Brain microvascular endothelial cell (primary cell): ENCODE measurements at places on chromosomes 12 and 14.

DNA sequence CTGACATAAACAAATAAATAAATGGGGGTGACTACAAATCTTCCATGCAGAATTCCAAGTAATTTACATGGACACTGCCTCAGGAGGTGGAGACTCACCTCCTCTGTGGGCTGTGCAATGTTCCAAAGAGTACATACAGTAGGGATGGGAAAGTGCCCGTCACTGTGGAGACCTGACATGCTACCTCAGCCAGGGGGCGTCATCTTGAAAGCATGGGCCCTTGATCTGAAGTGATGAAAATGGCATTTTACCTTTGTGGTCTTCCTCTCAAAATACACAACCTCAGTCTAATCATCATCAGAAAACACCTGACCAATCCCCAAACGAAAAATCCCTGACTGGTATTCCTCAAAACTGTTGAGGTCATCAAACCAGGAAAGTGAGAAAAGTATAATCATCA, 48.4 kb downstream of the ANAPC7 start:
- peak; percentile 16 for DNase-seq

DNA sequence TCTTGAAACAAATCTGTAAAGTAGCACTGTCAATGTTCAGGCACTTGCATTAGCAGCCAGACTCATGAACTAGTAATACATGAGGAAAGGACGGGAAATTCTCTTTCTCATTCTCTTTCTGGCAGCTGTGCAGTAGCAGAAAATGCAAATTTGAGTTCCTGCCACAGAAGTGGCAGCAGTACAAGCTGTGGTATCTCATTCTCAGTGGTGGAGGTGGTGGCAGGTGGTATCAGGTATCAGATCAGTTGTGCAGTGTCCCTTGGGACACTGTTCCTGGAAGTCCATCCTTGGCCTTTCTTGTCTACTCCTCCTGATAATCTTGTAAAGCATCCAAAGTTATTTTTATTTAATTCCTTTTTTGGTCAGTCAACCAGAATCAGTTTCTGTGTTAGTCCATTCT, 103.0 kb downstream of the C12orf42 start:
- no peak for DNase-seq

- no peak for DNase-seq
Observed at GRCh38 chr14:101790232-101790631, 28.7 kb downstream of the PPP2R5C start.

DNA sequence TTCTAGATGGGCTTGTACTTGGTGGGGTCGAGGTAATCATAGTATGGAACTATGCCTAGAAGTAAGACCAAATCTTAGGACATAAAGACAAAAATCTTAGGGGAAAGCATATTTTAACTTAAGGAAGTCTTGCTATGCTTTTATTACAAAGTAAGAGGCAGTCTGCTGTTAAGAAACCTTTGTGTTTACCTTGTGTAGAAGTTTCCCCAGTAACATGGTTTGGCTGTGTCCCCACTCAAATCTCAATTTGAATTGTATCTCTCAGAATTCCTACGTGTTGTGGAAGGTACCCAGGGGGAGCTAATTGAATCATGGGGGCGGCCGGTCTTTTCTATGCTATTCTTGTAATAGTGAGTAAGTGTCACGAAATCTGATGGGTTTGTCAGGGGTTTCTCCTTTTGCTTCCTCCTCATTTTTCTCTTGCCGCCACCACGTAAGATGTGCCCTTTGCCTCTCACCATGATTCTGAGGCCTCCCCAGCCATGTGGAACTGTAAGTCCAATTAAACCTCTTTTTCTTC, 162.5 kb upstream of the ABCD2 start:
- DNase-seq, result no peak

GRCh38 chr12:1834186-1834925, 14.0 kb downstream of the LRTM2 start:
- DNase-seq, result no peak

- DNase-seq, result no peak
Observed at GRCh38 chr12:123120452-123121166, 30.3 kb downstream of the PITPNM2 start.

DNA sequence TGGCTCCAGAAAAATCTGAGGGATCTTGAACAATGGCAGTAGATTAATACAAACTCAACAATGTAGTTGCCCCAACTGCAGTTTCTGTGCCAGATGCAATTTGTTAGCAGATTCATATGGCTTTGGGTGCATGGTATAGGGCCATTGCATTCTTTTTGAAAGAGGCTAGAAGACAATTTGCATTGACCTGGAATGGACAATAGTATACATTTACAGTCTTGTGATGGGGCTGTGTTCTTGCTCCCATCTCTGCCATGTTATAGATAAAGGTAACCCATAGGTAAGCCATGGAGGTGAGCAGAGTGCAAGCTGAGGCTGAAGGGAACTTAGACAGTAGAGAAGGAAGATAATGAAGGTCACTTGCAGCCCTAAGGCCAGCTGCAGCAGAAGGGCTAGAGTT, 50.1 kb upstream of the DIO3 start:
- DNase-seq, result no peak

DNA sequence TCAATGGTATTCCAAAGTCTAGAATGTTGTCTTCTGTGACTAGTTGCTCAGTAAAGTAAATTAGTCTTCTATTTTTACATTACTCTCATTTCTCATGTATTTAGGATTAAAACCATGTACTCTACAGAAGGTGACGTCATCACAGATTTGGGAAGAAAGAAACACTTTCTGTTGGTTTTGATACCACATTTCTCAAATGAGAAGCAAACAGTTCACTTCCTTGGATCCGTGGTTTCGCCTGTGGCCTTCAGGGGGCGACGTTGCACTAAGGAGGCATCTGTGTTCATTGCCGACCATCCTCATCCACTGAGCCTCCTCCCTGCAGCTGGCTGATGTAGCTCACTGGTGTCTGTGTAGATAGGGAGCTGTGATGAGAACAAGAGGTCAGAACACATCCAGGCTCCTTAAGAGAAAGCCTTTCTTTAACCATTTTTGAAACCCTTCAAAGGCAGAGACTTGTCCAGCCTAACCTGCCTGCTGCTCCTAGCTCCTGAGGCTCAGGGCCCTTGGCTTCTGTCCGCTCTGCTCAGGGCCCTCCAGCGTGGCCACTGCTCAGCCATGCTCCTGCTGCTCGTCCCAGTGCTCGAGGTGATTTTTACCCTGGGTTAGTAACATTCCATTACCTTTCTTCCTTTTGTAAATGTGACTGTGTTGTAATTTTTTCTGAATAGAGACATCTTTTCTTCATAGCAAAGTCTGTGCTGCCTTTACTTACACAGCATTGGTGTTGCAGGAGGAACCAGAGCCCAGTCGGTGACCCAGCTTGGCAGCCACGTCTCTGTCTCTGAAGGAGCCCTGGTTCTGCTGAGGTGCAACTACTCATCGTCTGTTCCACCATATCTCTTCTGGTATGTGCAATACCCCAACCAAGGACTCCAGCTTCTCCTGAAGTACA, 220.6 kb upstream of the OR4E1 start:
- DNase-seq, result no peak

DNA sequence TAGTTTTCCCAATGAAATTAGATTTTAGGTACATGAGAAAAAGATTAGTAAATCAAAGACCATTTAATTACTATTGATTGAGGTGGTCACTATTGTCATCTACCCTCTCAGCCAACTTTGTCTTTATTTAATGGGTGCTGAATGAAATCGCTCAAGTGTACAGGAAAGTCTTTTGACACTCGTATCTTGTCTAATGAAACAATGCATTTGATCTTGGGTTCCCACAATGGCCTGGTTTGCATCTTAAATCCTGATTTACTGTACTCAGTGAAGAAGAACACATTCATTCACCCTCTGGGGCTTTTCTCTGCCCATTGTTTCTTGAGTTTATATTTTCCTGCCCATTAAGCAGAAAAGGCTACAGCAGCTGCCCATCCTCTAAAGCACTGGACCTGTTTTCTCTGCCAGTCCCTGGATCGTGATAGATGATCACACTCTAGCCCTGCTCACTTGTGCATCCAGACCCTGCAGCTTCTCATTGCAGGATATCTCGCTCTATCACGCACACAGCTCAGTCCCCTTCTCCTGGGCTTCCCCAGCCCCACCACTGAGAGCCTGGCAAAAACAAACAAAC, 1369.3 kb downstream of the AACS start:
- no peak for DNase-seq

- no peak for DNase-seq
Observed at GRCh38 chr12:117068492-117068891, 30.7 kb downstream of the TESC start.

GRCh38 chr12:108307006-108307405, 32.1 kb downstream of the CMKLR1 start:
- DNase-seq, result peak; percentile 53

GRCh38 chr14:68556253-68556652, 236.6 kb downstream of the ZFP36L1 start:
- no peak for DNase-seq
